ENCODE measurements at places on chromosomes 7 and 10.

DNA sequence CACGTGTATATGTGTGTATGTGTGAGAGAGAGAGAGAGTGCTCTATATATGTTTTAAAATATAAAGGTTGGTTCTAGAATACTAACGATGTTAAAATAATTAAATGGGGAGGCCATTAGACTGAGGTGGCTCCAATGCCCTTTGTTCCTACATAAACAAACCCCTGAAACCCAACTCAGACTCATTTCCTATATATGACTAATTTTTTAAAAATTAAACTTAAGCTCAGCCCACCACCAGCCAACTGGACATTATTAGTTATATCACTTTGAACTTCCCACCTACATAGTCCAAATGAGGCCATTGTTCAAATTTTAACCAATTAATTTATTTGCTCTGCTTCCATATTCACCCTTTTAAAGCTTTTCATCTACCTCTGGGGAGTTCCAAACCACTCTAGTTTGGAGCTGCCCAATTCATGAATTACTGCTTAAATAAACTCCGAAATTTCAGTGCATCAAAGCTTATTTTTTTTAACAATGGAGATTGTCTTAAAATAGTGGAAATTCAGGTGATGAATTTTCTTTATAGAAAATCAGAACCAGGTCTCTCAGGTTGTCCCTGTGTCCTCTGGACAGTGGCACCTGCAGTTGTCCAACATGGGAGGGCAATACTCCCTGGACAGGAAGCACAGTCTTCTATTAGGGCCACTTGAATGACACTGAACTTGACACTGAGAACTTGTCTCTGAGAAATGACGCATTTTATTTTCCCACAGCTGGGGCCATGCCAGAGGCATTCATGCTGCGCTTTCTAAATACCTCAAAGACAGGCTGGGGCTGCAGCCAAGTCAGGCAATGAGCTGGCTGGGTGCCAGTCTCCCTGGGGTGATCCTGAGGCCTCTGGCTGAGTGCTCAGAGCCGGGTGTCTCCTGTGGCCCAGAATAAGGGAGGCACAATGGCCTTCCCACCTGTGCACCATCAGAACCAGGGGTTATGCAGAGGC lies 109.5 kb upstream of the TMEM72 start:
- DNase-seq: no peak

GRCh38 chr10:69961881-69962745 lies 90.5 kb upstream of the MACROH2A2 start:
- DNase-seq: no peak

DNA sequence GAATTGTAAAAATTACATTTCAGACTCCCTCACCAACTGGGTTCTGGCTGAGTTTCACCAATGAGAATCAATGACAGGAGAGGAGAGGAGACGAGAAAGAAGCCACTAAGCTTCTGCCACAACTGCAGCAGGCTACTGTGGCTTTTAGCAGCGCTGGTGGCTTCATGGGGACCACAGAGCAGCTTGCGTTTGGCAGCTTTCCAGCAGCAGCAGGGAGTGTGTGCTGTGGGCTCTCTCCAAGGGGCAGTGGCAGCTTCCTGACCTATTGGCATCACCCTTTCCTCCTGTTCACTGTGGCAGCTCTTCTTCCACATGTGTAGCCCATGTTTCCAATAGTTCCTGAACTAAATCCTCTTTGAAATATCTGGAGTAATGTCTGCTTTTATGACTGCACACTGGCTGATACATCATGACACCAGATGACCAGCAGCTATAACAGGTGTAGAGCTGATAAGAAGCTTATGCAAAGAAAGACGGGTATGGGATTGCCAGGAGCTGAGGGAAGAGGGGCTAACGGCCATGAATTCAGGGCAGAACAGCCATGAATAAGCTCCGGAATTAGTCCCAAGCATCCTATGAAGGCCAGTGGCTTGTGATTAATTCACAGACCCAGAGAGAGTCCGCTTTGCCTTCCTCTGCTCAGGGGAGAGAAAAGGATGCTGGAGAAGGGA lies 46.8 kb downstream of the KCNH2 start:
- DNase-seq: peak; percentile 43

- DNase-seq: no peak
These were observed 57.7 kb downstream of the TRUB1 start for GRCh38 chr10:114995468-114996247.

DNA sequence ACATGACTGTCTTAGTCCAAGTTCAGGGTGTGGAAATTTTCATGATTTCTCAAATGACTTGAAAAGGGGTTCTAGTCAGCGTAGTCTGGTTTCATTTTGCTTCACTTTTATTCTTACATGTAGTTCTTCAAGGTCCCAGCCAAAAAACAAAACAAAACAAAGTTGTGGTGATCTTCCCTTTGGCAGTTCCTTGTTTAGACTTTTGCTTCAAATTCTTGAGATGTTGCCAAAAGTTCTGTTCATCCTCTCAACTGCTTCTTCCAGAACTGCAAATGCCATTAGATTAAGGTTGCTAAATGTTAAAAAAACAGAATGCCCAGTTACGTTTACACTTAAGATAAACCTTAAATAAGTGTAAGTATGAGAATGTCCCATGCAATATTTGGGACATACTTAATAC lies 370.8 kb upstream of the LRRTM3 start:
- no peak for DNase-seq

DNA sequence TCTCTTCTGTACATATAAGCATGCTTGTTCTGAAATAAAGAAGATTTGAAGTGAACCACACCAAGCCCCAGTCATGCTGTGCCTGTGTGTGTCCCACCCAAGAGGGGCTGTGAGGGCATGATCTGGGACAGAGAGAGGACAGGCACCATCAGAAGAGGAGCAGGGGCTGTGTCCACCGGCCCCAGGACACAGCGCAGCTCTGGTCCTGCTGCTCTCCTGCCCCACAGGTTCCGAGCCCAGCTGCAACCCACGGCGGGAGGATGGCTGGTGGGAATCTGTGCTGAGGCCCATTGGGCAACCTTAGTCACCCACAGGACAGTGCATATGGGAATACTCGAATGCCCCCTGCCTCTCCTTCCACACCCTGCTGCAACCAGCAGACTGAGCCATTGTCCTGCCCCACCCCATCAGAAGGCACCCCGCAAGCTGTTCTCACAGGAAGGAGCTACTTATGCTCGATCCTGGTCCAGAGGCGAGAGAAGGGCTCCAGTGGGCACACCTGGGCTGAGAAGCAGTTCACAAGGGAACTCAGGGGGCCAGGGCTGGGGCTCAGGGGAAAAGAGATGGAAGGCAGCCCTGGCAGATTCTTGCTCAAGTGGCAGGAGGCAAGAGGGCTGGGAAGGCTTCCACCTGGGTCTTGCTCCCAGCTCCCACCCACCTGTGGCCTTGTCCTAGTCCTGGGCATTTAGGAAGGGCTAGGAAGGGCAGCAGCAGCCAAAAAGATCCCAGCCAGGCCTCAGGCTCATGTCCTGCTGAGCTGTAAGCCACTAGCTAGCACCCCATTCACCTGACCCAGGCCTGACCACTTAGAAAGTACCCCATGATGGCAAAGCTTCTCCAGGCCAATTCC lies 31.9 kb downstream of the LDB3 start:
- DNase-seq: no peak

- DNase-seq: no peak
These were observed 1.7 kb downstream of the RALA start for GRCh38 chr7:39624935-39625694.

DNA sequence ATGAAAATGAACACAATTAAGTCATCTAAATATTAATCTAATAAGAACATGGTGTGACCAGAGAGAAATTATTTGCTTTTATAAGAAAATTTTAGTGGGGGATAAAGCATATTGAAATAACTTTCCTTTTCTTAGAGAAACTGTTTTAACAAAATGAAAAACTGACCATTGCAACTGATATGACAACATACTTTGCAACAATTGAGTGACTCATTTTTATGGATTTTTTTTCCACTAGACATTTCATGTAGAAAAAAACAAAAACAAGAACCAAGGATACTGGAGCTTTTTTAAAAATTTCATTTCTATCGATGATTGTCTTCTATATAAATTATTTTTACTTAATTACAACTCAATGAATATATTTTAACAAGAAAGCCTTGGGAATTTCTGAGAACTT lies 90.0 kb downstream of the C1GALT1 start:
- no peak for DNase-seq

DNA sequence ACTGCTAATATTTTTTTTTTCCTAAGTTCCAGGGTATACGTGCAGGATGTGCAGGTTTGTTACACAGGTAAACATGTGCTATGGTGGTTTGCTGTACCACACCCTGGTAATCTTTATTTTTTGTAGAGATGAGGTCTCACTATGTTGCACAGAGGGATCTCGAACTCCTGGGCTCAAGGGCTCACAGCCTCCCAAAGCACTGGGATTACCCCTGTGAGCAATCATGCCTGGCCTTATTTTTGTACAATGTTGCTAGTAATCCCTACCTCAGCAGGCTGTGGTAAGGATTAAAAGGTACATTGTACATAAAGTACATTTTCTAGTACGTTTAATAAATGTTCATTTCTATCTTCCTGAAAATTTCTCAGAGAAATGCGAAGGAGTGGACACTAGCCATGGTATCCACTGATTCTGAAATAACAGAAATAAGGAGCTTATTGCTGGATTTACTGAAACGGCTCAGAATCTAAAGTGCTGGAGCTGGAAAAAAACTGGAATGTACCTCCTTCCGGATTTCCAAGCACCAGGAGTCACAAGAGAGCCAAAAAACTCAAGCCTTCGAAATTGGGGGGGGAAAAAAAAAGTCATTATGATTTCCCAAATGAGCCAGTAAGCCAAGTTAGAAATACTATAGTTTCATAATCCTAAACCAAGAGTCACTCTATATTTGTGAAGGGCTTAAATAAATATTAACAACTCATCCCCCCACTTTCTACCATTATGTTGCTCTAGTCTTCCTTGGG lies 69.6 kb downstream of the NT5C2 start:
- no peak for DNase-seq

GRCh38 chr10:69742928-69743602 lies 58.6 kb upstream of the COL13A1 start:
- DNase-seq: no peak

DNA sequence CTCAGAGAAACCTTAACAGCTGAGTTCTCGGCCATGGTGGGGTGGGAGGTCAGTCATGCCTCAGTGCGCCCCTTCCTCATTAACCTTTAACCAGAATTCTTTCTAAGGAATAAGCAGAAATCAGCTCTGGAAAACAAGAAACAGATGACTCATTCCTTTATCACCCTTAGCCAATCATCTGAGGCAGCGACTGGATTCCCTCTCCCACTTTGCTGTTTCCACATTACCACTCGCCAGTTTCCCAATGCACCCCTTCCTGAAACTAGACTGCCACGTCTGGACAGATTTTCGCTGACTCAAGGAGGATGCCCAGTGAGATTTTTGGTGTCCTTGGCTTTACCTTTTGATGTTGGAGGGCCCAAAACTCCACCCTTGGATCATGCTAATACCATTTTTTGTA lies 223.8 kb downstream of the PLXDC2 start:
- no peak for DNase-seq

- DNase-seq: no peak
These were observed 15.5 kb downstream of the ZNF487 start for GRCh38 chr10:43452356-43452914.

GRCh38 chr10:122513053-122513452 lies 47.5 kb upstream of the DMBT1 start:
- DNase-seq: no peak

GRCh38 chr7:25615593-25615992 lies 387.3 kb upstream of the NPVF start:
- peak; percentile 77 for DNase-seq

- DNase-seq: no peak
These were observed 97.4 kb downstream of the CTTNBP2 start for GRCh38 chr7:117775801-117776200.

GRCh38 chr7:21305455-21306235 lies 122.2 kb upstream of the SP4 start:
- DNase-seq: no peak

GRCh38 chr10:8312079-8312478 lies 257.6 kb downstream of the GATA3 start:
- no peak for DNase-seq

DNA sequence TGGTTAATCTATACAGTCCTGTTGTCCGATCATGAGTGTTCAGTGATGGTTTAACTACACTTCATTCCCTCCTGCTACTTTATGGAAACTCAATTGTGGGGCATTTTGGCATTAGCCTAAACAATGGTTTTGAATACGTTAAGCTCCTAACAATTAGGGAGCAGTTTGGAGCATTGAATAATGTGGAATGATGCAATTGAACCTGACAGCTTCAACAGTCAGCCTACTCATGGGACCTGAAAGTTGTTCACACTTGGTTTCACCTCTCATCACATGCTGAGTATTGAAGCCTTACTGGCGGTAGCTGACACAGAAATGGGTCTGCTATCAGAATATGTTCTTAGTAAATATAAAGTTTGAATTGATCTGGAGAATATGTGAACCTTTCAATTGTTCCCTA lies 186.1 kb downstream of the MLLT10 start:
- DNase-seq: no peak

GRCh38 chr7:102125127-102125596 lies 161.5 kb upstream of the SH2B2 start:
- DNase-seq: no peak

GRCh38 chr10:78924319-78925003 lies 144.3 kb upstream of the ZMIZ1 start:
- DNase-seq: no peak

DNA sequence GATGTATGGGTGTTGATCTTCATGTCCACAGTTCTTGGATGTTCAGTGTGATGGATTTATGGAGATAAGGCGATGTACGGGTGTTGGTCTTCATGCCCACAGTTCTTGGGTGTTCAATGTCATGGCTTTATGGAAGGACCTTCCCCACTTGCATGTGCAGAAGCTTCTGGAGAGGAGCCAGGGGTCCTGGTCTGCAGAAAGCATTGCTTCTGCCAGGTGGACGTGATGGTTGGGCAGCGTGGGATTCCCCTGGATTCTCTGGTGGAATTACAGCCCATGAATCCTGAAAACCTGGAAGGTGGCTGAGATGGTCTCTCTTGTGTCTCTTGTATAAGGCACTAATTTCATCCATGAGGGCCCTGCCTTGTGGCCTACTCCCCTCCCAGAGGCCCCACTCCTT lies 183.7 kb upstream of the TCERG1L start:
- DNase-seq: no peak

DNA sequence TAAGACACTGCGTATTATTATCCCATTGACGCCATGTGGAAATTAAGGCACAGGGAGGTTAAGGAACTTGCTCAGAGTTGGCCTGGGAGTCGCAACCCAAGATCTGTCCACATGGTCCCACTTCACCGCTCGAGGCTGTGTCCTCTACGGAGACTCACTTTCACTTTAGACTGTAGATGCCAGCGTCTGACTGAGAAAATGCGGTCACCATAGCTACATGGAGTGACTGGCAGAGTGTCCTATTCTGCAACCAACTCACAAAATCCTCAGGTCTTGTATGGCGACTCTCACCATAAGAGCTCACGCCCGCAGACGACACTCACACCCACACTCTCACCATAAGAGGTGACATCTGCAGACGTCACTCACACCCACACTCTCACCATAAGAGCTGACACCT lies 257.9 kb downstream of the PTPRN2 start:
- DNase-seq: no peak

DNA sequence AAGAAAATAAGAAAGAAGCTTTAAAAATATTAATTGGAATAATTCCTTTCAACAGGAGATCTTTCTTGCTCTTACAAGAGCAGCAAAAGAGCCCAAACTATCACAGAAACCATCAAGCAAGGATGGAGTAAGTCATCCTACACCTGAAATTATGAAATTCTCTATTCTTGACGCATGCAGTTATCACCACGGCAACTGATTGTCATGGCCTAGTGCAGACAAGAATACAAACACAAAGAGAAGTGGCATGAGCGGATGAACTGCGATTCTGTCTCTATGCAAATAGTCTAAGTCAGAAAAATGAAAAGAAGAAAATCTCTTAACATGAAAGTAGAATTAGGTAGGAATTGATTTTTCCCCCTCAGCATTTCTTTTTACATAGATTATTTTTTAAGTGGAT lies 54.8 kb upstream of the SLC35B4 start:
- DNase-seq: no peak

- DNase-seq: no peak
These were observed 122.0 kb upstream of the PPP2R2D start for GRCh38 chr10:131778842-131779241.

Measured in HL-60 (cell line).